ENCODE measurements at places on chromosomes 2 and 18.

DNA sequence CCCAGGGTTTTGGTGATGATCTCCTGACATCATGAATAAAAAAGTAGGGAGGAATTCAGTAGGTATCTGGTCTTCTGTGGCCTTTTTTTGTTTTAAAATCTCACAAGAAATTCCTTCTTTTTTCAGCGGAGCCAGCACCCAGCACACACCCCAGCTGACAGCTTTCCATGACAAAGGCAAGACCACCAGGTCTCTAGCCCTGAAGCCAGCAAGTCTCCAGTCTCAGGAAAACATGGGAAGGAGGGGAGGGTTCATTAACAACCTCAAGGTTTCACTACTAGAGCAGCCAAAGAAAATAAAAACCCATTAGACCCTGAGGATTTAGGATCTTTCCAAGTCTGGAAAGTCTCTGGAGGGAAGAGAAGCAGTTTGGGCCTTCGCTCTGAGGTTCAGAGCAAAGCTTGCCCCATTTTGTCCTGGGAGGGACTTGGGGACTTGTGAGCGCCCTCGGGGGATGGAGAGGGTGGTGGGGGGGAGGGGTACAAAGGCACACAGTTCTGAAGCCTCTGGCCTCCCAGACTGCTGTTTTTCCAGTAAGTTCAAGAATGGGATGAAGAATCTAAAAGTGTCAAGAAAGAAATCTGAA, 9.0 kb downstream of the FOXI3 start:
- DNase-seq: no peak

GRCh38 chr18:10381516-10381915, 72.9 kb upstream of the APCDD1 start:
- DNase-seq: no peak

DNA sequence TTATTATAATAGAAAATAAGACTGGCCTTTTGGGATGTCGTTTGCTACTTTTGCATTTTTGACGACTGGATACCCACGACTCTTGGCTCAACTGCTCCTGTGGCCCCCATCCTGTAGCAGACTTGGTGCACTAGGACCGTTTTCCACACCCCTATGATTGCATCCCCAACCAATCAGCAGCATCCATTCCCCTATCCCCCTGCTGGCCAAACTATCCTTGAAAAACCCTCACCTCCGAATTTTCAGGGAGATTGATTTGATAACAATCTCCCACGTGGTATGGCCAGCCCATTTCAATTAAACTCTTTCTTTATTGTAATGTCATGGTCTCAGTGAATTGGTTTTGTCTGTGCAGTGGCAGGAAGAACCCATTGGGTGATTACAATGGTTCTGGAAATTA, 37.9 kb upstream of the TTR start:
- no peak for DNase-seq

DNA sequence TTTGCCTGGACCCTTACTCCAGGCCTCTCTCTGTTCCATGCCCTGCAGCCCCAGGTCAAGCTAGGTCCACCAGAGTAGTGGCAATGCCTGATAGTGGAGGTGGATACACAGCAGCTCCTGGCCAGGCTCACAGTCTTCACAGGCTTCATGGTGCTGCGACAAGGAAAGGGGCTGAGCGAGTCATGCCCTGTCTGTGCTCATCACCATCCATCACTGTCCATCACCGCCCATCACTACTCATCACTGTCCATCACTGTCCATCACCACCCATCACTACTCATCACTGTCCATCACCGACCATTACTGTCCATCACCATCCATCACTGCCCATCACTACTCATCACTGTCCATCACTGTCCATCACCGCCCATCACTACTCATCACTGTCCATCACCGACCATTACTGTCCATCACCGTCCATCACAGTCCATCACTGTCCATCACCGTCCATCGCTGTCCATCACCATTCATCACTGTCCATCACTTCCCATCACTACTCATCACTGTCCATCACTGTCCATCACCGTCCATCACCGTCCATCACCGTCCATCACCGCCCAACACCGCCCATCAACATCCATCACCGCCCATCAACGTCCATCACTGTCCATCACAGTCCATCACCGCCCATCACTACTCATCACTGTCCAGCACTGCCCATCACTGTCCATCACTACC, 57.1 kb upstream of the OTOS start:
- DNase-seq: no peak

DNA sequence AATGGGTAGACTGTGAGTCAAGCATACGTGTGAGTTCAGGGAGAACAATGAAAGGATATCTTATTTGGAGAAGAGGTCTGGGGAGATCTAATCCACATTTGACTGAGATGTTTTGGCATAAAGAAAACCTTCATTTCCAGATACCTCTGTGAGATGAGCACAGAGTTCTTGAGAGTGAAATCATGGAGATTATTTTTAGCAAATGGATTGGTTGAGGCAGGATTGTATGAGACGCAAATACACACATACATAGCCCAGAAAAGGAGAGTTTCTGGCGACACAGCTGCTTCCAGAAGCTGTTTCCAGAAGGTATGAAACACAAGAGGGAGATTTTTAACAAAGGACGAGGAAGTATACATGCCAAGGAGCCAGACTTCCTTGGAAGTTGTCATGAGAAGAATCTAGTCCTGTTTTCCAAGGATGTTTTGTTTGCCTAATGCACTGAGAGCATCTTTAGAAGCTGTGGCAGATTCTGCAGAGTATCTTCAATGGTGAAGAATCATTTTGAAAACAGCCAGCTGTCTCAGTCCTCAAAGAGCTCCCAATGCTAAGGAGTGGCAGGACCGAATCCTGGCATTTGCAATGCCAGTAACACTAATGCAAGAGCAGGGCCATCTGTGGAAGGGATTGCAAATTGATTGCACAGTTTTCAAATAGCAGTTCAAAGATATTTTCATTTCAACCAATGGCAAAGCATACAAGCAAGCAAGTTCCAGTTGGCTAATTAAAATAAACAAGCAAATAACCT, 177.2 kb downstream of the SETBP1 start:
- DNase-seq: no peak

- no peak for DNase-seq
Observed at GRCh38 chr18:2900684-2901422, 54.0 kb downstream of the EMILIN2 start.

DNA sequence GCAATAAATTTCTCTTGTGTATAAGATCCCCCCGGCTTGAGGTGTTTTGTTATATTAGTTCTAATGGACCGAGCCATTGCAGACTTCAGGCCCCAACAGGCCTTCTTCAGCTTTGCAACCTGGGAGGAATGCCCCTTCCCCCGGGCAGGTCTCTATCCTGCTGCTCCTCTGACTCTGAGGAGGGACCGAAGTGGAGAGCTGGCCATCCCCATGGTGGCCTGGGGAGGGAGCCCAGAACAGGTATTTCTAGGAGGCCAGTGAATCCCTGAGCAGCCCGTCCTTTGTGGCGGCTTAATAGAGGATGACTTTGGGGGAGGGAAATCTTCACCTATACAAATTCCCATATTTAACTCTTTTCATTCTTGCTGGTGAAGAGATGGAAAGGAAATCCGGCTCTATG, 715.8 kb upstream of the SOX11 start:
- no peak for DNase-seq

DNA sequence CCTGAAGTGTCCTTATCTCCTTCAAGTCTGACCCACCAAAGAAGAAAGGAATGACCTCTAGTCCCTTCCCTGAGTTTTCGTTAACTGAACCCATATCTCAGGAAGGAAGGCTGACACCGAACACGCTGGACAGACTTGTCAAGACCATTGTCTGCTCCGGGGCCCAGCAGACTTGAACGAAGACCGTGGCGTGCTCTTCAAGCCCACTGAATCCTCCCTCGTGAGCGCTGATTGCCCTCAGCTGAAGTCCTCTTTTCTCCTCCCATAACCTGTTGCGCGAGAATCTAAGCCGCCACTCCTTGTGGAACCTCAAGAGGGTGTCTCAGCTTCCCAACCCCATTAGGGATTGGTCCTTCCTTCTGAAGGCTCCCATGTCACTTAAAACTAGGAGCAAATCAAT, 634 bp upstream of the CNDP1 start:
- DNase-seq: no peak

DNA sequence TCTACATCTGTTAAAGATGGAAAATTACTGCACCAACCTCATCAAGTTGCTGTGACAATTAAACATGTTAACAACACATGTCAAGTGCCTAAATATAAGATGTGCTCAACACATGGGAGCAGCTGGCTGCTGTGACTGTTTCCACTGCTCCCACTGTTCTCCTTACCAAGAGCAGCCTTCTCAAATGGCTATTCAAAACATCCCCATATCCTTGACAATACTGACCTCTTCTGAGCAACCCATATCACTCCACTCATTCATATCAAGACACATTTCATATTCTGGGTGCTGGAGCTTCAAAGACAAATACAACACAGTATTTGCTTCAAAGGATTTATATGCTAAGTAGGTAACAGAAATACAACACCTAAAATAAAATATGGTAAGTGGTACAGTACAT, 60.3 kb downstream of the PIAS2 start:
- no peak for DNase-seq

DNA sequence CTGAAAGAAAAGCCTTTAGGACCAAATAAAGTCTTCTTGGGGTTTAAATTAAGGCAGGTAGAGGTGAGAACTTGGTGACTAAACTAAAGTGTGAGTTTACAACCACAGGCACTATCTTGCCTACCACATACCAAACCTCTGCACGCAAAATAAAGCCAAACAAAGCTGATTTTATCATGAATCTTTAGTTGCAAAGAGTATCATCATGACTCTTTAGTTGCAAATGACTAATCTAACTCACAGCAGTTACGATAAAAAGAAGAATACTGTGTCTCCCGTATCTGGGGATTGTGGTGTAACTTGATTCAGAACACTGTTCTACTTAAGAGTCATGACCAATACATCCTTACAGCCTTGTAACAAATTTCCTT, 11.2 kb downstream of the CFAP210 start:
- no peak for DNase-seq

DNA sequence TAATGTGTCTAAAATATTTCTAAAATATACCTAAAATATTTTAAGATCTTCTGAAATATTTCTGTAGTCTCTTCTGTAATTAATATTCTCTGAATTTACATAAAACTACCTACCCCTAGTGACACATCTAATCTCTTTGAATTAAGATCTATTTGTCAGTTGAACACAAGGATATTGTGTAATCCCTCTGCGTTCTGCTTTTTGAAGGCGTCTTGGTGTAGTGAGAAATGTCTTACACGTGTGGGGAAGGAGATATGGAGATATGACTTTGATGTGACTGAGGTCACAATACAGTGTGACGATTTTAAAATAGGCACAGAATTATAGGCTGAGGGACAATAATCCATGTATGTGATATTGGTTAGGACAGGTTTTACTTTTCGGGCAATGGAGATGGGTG, 79.8 kb downstream of the DOK6 start:
- DNase-seq: no peak

GRCh38 chr2:12910431-12910830, 193.7 kb downstream of the TRIB2 start:
- no peak for DNase-seq

GRCh38 chr18:370751-371608, 103.1 kb upstream of the THOC1 start:
- no peak for DNase-seq

GRCh38 chr2:190575263-190575662, 40.7 kb upstream of the NEMP2 start:
- DNase-seq: no peak

GRCh38 chr18:24629921-24630320, 169.5 kb downstream of the HRH4 start:
- no peak for DNase-seq

DNA sequence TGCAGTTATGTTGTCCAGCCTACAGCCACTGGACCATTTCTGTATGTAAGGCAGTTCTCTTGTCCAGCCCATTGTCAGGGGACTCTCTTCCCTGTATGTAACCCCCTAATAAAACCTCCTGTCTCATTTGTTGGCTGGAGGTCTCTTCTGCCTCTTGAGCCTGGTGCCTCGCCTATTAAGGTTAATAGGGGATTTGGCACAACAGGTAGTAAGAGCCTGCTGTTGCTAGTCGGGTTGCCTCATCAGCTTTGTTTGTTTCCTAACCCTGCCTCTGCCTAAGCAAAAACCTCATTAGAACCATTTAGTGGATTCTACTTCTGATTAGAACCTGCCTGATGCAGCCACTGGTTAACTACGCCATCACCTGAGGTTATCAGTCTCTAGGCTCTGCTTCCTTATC, 62.2 kb upstream of the STPG4 start:
- no peak for DNase-seq

- DNase-seq: no peak
Observed at GRCh38 chr2:133231264-133231663, 337.0 kb downstream of the NCKAP5 start.

GRCh38 chr18:22141211-22141610, 28.2 kb upstream of the GATA6 start:
- DNase-seq: no peak

DNA sequence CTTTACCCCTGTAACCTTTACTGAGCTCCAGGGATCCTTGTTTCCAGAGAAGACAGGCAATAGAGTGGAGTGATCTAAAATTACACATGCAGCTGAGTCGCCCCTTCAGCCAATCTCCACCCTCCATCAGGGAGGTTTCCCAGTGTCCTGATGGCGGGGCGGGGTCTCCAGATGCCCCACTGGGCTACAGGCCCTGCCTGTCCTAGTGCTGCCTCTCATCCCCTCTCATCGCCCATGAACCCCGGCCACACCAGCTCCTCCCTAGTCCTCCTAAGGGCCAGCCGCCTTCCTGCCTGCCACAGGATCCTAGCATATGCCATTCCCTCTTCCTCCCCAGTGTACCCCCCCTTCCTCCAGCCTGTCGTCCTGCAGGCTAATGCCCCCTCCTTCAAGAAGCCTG, 144.1 kb upstream of the GLI2 start:
- no peak for DNase-seq

DNA sequence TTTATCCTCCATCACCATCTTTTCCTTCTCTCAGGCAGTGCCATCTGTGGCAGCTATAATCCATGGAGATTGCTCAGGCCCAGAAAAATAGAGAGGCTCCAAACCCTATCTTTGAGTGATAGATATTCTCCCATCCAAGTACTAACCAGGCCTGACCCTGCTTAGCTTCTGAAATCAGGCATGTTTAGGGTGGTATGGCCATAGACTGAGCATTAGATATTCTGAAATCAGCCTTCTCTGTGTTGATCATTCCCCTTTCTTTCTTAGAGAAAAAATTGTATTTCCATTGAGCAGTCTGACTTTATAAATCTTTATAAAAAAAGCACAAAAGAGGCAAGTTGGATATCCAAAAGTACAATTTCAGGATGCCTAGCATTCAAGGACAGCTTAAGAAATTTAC, 131.5 kb upstream of the ACVR2A start:
- no peak for DNase-seq

- DNase-seq: no peak
Observed at GRCh38 chr2:45300026-45300750, 290.9 kb upstream of the SIX2 start.

DNA sequence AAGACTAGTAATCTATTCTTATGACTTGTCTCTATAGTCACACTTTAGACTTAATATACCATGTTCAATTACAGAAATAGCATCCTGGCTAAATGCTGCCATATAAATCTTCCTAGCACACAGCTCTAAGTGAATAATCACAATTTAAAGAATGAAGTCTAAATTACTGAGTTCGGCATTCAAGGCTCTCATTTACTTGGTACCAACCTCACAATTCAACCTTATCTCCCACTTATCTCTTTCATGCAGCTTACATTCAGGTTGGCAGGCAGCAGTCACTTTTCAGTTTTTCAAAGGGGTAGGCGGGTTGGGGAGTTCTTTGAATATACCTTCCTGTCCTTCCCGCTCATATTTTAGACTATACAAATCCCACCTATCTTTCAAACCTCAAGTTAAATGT, 1.5 kb downstream of the MMADHC start:
- DNase-seq: no peak

All from A172 (cell line).